ENCODE measurements at places on chromosomes 2 and 18.
A peak's percentile ranks its signal among the peaks of the same experiment; 100 is the strongest.

- DNase-seq = no peak
These were observed 138.6 kb upstream of the SCN7A start for GRCh38 chr2:166632616-166633015.

GRCh38 chr18:22088029-22088428, 81.4 kb upstream of the GATA6 start:
- no peak for DNase-seq

DNA sequence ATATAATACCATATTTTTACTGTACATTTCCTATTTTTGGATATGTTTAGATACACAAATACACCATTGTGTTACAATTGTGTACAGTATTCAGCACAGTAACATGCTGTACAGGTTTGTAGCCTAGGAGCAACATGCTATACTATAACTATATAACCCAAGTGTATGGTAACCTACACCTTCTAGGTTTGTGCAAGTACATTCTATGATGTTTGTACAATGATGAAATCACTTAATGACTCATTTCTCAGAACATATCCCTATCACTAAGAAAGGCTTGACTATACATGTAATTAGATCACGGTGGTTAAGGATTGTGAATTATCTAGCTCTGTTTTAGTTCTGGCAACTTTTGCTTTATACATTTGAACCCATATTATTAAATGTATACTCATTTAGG, 31.3 kb downstream of the NPHP1 start:
- DNase-seq = no peak

- no peak for DNase-seq
These were observed 777 bp downstream of the GALNT3 start for GRCh38 chr2:165793161-165793778.

DNA sequence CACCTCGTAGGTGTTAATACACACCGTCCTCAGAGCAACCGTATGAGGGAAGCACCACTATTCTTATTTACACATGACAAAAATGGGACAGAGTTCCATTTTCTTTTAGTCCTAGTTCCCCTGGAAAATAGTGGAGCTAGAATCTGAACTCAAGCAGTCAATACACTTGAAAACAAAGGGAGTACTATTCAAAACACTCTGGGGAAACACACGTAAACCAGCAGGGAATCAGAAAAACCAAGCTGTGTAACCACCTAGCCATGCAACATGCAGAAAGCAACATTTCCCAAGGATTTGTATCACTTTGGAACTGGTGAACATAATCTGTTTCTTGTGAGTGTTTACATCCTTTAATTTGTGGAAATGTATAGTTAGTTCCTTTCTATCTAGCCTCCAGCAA, 208.2 kb downstream of the UBE2E3 start:
- no peak for DNase-seq

GRCh38 chr2:128269063-128269989, 49.3 kb downstream of the HS6ST1 start:
- no peak for DNase-seq

DNA sequence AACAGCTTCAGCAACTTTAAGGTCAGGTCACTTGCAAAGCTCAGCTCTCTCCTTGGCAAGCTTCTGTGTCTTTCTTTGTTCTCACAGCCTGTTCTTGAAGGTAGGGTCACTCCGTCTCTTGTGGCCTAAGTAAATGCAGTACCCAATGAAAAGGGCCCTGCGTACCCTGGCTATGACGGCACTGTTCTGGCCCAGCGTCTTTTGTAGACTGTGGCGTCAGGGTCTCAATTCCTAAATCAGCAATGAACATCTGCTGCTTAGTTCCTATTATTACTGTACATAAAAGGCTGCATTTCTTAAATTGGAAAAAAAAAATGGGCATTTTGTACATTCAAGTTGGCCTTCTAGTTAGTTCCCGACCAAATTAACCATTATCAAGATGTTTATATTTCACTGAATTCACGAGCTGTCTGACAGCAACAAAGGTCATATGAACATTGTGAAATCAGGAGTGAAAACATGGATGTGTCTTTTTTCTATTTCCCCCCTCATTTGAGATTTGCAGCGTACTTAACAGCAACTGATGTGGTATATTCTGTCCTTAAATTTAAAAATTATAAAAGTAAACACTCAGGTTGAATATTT, 17.0 kb upstream of the MTCL1 start:
- no peak for DNase-seq

DNA sequence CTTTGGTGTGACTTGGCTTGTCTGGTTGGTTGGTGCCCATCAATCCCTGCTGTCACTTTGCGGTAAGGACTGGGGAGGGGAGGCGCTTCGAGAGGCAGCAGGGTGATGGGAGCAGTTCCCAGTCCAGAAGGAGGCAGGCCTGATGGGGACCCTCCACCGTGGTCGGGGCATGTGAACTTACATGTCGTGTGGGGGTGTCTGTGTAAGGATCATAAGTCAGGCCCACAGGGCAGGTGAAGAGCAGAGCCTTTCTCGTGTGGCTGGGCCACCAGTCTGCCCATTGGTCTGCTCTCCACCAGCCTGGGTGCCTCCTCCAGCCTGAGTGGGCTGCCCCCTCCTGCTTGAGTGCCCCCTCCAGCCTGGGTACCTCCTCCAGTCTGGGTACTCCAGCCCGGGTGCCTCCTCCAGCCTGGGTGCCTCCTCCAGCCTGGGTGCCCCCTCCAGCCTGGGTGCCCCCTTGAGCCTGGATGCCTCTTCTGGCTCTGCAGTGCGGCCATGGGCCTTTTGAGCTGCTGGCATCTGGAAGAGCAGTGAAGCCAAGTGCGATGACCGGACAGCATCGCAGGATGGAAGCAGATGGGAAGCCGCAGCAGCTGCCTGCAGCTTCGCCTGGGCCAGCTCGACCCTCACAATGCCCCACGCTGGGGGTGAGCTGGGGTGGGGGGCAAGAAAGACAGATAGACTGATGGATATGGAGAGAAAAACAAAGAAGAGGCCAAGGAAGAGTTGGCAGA, 25.0 kb downstream of the ATOH8 start:
- DNase-seq = no peak

- no peak for DNase-seq
These were observed 153.9 kb downstream of the RNF144A start for GRCh38 chr2:7071154-7071553.

- no peak for DNase-seq
These were observed 7.4 kb upstream of the RAB1A start for GRCh38 chr2:65137197-65137775.

- no peak for DNase-seq
These were observed 61.9 kb downstream of the NGEF start for GRCh38 chr2:232951181-232951580.

GRCh38 chr2:2142345-2142744, 188.7 kb downstream of the MYT1L start:
- DNase-seq = no peak

- no peak for DNase-seq
These were observed 118.8 kb downstream of the RTN4 start for GRCh38 chr2:54931473-54931872.

DNA sequence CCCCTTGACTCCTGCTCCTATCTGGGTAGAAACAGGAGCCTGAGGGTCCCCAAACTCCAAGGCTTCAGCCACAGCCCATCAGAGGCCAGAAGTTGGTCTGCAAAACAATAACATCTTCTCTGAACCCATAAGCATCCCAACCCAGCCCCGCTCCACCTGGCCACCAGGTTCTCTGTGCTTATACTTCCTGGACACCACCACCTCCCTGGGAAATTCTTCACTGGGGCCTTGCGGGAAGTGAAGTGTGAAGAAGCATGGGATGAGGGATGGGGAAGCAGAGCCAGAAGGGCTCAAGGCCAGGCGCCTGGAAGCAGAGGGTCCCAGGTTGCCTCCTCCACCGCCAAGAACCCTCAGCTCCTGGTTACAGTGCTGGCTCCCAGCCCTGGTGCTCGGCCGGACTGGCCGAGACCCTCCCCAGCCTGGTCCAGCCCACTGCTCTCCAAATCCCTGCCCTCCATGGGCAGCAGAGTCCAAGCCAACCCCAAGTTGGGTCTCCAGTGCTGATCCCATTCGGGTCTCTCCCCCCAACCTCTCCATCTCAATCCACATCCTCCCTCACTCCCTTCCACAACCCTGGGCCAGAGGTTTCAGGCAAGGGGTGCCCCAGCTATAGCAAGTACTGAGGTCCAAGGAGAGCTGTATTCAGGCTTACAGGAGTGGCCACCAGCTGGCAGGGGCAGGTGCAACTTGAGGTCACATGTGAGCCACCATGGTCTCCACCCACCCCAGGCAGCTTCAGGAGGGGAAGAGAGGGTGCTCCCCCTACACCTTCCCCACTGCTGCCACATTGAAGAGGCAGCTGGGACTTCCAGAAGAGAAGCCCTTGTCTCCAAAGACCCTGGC, 60.7 kb downstream of the TNS1 start:
- DNase-seq = no peak

DNA sequence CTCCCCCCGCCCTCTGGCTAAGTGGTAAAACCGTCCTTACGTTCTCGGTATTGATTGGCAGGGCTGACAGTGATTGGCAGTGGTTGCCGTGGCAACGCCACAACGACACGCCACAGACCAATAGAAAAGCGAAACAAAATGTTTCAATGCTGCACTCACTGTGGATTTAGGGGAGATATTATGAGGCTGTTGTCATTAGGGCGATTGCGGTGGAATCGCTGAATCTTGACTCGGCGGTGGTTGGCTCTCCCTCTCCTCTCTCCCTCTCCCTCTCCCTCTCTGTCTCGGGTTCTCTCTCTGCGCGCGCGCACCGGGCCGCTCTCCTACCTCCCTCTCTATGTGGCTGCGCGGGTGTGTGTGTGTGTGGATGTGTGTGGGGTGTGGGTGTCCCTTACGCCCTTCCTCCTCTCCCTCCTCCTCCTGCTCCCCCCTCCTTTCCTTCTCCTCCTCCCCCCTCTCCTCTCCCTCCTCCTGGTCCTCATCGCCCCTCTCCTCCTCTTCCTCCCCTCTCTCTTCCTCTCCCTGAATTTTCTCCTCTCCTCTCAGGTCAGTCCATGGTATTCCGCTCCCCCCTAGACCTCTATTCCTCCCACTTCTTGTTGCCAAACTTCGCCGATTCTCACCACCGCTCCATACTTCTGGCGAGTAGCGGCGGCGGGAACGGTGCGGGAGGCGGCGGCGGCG, at the start of gene SIX3:
TSS of gene SIX3 (plus strand) at position 152 of the 684 bp plus-strand sequence. CDS start at position 555, 403 bp downstream.
- DNase-seq = peak; percentile 53

GRCh38 chr2:153004627-153005026, 286.2 kb downstream of the ARL6IP6 start:
- DNase-seq = no peak

DNA sequence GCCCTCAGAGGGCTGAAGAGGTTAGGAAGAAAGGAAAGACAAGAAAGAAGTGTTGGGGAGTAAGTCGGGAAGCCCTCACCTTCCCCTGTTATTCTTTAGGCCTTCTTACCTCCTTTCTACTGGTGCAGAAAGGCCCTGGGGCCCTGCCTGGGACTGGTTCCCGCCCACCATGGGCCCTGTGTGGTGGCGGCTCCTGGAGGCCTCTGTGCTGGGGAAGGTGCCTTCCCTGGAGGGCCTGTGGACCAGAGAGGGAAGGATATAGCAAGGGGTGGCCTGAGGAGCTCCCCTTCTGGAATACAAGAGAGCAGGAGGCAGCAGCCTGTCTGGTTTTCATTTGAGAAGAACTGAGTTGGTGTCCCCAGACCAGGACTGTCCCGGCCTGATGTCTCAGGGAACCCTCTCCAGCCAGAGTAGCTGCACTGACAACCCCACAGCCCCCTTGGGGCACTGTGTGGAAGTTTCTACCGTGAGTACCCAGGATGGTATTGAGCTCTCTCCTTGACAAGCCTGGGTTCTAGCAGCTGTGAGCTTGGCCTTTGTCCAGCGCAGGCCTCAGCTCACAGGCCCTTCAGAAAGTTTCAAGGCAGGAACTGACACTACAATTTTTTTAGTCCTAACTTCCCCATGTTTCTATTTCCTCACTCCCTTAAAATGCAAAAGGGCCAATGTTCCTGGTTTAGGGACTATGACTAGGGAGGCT, 47.1 kb downstream of the EFR3B start:
- DNase-seq = no peak

GRCh38 chr2:159985656-159986055, 76.8 kb downstream of the PLA2R1 start:
- no peak for DNase-seq

DNA sequence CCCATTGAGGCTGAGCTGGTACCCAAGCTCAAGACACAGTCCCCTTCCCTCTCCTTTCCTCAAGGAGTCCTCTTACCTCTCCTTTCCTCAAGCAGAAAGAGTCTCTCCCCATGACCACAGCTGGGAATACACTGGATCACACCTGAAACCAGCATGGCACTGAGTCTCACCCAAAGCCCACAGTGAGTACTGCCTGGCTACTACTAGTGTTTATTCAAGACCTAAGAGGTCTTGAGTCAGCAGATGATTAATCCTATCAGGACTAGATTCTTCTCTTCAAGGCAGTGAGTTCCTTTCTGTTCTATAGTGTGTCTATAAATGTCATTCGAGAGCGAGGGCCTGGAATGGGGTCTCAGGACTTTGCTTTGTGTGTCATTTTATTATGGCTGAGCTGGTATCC, 111.4 kb downstream of the METTL4 start:
- no peak for DNase-seq

- no peak for DNase-seq
These were observed 20.4 kb downstream of the CNOT11 start for GRCh38 chr2:101273056-101273455.

GRCh38 chr18:3029215-3029952, 16.4 kb upstream of the LPIN2 start:
- no peak for DNase-seq

DNA sequence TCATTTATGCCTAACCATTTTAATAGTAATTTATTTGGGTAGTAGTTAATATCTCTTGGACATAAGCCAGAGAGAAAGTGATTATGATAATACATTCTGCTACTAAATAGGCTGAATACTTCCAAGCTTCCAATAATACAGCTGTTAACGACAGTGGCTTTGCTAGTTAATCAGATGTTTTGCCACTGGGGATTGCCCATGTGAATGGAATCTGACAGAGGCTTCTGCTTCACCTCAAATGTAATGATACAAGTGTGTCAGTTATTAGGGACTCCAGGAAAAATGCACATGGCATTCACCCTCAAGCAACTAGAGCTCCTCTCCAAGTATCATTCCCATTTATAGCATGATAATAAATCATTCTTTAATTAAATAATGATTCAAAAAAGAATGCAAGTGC, 185.0 kb upstream of the TMEFF2 start:
- DNase-seq = no peak

- DNase-seq = peak; percentile 11
These were observed at the start of gene FSIP2 for GRCh38 chr2:185738679-185739472. TSS of gene FSIP2 (plus strand) at chr2:185738804. CDS start at chr2:185738895, 91 bp downstream.

GRCh38 chr2:85091838-85092237, 41.4 kb upstream of the TCF7L1 start:
- no peak for DNase-seq

DNA sequence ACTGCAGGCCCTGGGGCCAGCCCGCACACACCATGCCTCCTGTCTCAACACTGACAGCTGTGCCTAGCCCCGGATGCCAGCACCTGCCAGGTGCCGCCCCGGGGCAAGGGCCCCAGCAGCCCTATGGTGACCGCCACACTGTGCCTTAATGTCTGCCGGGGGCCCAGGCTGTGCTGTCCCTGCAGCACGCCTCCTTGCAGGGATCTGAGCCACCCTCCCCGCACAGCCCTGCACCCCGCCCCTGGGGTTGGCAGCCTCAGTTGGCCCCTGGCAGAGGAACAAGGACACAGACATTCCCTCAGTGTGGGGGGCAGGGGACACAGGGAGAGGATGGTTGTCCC, 8.5 kb upstream of the CAPN10 start:
- no peak for DNase-seq

All from GM03348 (cell line).